ENCODE measurements at places on chromosomes 7 and 10.

- no peak for DNase-seq
Measured at GRCh38 chr7:120460949-120461348, 188.0 kb downstream of the KCND2 start.

DNA sequence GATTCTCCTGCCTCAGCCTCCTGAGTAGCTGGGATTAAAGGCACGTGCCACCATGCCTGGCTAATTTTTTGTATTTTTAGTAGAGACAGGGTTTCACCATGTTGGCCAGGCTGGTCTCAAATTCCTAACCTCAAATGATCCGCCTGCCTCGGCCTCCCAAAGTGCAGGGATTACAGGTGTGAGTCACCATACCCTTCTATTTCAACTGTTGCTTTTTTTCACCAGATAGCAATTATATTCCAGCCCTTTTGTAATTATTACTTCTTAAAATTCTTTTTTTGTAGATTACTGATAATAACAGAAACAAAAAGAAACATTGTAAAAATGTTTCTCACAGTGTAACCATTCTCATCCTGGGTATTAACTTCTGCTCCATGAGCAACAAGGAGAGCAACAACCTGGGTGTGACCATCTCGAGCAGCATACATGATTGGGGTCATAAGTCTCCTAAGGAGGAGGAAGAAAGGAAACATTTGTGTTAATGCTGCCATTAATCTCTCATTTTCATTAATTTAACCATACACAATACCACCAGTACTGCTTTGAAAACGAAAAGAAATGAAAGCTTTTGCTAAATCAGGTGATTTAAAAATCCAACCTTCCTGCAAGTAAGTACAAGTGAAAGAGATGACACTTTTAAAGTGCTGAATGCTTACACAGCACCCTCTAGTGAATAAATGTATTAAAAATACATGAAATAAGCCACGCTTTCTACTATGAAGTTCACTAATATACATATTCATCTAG lies 41.8 kb downstream of the ASZ1 start:
- DNase-seq = no peak

DNA sequence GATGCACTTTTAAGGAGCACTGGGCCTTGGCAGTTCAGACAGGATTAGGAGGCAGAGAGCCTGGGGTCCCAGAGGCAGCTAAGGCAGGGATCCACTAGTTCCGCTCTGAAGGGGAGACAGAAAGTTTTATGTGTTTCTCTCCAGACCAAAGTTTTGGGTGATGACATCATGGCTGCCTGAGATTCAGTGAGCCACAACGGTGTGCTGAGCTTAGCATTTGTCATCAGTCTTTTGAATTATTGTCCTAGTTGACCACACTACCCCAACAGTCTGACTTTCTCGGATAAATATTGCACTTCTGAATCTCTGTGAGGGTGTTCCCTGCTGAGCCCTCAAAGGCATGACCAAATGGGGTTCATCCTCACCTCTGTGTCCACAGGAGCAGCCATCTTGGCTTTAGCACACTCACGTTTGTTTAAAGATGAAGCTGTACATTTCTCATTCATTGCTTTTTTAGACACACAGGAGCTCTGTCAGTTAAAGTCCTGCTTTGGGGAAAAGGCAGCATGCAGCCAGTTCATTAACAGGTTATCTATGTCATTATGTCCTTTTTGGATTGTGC lies 297.7 kb upstream of the LRGUK start:
- DNase-seq = no peak

GRCh38 chr10:116164291-116164690 lies 108.7 kb downstream of the GFRA1 start:
- no peak for DNase-seq

DNA sequence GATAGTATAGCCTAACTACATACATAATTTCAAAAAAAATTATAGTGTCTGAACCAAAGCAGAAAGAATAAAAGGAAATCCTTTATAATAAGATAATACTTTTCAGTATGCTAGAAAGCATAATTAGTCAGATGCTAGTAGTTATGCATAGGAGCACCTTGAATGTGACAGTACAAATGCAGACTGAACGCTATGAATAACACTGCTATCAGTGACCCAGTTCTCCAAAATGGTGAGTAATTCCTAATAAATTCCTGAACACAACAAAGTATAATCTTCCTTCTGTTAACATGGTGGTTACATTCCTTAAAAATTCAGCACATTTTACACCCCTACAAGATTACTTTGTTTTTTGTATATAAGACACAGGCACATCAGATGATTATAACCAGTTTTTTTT lies 1.2 kb upstream of the CHPF2 start:
- no peak for DNase-seq

- no peak for DNase-seq
Measured at GRCh38 chr7:40297741-40298311, 163.0 kb downstream of the SUGCT start.

GRCh38 chr7:149468208-149468607 lies 7.3 kb upstream of the ZNF777 start:
- DNase-seq = no peak

- no peak for DNase-seq
Measured at GRCh38 chr7:155722118-155722517, 77.7 kb downstream of the RBM33 start.

DNA sequence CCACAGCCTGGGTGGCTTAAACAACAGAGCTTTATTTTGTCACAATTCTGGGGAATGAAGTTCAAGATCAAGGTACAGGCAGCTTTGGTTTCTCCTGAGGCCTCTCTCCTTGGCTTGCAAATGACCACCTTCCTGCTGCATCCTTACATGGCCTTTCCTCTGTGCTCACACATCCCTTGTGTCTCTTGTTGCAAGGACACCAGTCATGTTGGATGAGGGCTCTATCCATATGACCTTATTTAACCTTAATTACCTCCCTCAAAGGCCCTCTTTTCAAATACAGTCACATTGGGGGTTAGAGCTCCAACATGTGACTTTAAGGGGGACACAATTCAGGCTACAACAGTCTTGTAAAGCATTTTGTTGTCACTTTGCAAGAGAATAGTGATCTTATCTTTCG lies 65.0 kb upstream of the PLXNA4 start:
- DNase-seq = no peak

Measured in neural crest cell (in vitro differentiated cells).